ENCODE measurements at places on chromosomes 5 and 9. TPM values are rescaled to one million over a fixed set of nuclear protein-coding genes. Genes with fewer than 3 reads are reported as not detected.

Gene SPINK13
- total RNA-seq = not detected

Gene NR3C1
- total RNA-seq = 50.7 TPM

Gene GPRIN1
- 2.4 TPM for total RNA-seq

Gene CDX1
- total RNA-seq = not detected

Gene DMRTA1
- not detected for total RNA-seq

Gene PCDHAC2
- not detected for total RNA-seq

Gene ZNF454
- 0.07 TPM for total RNA-seq

Gene GOLGA1
- 15.3 TPM for total RNA-seq

Gene TMEFF1
- 0.27 TPM for total RNA-seq

Gene PDGFRB
- 4.1 TPM for total RNA-seq

Gene CCDC192
- not detected for total RNA-seq

Gene NINJ1
- 28.9 TPM for total RNA-seq

Gene SPACA9
- total RNA-seq = 1.3 TPM

Gene CFAP157
- total RNA-seq = not detected

Gene AJM1
- 3.9 TPM for total RNA-seq

Gene HSPB3
- not detected for total RNA-seq

Gene PCDHA12
- not detected for total RNA-seq

Gene NDUFS4
- 53.0 TPM for total RNA-seq

Gene HEMGN
- 3.6 TPM for total RNA-seq

Gene ASPN
- total RNA-seq = not detected

Gene SLC22A4
- total RNA-seq = 0.30 TPM

Gene FAM200C
- 1.0 TPM for total RNA-seq

Gene MARVELD2
- total RNA-seq = 0.16 TPM

Gene ADRA1B
- total RNA-seq = not detected

Gene LRRC14B
- total RNA-seq = not detected

Gene PRUNE2
- total RNA-seq = 1.1 TPM

Gene FCN2
- total RNA-seq = not detected

Gene CCDC180
- total RNA-seq = 5.9 TPM

Gene ORM2
- not detected for total RNA-seq
